Activated T-cell treated with anti-CD3 and anti-CD28 coated beads, Interleukin-2, amount 50 U/mL, for 1 hour (primary cell): ENCODE measurements at places on chromosomes 12 and 14.
A peak's percentile ranks its signal among the peaks of the same experiment; 100 is the strongest.

DNA sequence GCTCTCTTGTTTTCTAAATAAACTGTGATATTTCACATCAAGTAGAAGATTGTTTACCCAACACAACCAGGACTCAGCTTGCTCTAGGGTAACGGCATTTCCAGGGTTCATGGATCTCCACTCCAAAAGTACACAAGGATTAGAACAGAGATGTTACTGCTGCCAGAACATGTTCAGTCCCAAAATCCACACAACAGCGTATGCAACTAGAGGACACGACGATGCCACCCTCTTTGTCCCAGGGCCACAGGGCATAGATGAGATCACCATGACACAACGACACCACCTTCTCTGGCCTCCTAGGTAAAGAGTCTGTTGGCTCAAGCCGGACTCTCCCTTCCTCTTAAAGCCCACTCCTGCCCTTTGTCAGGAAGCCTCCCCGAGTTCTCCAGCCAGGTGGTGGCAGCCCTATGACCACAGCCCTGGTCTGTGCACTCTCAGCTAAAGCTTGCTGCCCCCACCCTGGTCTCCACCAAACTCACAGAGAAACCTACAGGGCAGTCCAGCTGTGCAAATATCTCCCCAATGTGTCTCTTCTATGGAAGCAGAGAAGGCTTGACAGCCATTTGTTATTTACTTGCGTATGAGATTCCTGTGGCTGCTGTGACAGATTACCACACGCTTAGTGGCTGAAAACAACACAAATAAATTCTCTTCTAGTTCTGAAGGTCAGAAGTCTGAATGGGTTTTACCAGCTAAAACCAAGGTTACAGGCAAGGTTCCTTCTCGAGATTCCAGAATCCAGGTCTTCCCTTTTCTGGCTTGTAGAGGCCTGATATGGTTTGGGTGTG lies 10.3 kb downstream of the CLMN start:
- DNase-seq: no peak

DNA sequence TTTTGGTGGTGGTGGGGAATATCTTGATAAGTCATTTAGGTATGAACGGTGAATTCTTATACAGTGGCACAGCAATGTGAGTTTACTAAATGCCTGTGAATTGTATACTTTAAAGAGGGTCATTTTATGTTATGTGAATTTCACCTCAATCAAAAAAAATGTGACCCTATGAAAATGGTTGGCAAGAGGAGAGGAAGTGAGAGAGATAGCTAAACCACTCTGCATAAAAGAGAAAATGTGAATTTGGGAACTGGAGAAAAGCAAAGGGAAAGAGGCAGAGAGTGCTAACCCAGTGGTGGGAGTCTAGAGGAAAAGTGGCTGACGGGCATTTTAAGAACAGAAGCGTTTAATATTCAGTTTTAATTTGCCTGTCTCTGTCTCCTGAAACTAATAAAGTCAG lies 93.8 kb downstream of the SLC38A6 start:
- DNase-seq: no peak

GRCh38 chr14:67167420-67168109 lies 21.7 kb upstream of the GARIN2 start:
- DNase-seq: no peak

GRCh38 chr12:113184900-113185179 lies 438 bp downstream of the DDX54 start:
- peak; percentile 89 for DNase-seq

DNA sequence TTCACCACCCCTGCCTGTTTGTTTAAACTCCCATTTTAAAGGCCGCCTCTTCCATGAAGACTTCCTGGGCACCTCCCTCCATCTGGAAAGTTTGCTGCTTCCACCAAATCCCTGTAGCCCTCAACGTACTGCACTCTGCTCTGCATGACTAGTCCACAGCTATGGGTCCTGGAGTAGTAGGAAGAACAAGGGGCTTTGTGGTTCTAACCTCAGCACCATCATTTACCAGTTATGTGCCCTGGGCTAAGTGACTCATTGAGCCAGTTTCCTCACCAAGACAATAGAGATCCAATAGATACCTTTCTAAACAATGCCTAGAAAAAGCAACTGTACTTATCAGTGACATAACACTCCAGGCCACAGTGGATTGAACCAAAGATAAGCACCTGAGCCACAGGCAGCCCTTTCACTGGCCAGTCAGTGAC lies 8.5 kb upstream of the LTBP2 start:
- no peak for DNase-seq

- DNase-seq: no peak
Observed at GRCh38 chr14:77037215-77037937, 8.9 kb upstream of the IRF2BPL start.

GRCh38 chr12:12798480-12798879 lies 13.0 kb downstream of the APOLD1 start:
- no peak for DNase-seq
